GM18507 (cell line): ENCODE measurements at places on chromosomes 2 and 18.

- no peak for DNase-seq
These were observed 26.7 kb upstream of the ASPRV1 start for GRCh38 chr2:69988086-69988635.

GRCh38 chr18:28174181-28174905, 2.6 kb downstream of the CDH2 start:
- no peak for DNase-seq

DNA sequence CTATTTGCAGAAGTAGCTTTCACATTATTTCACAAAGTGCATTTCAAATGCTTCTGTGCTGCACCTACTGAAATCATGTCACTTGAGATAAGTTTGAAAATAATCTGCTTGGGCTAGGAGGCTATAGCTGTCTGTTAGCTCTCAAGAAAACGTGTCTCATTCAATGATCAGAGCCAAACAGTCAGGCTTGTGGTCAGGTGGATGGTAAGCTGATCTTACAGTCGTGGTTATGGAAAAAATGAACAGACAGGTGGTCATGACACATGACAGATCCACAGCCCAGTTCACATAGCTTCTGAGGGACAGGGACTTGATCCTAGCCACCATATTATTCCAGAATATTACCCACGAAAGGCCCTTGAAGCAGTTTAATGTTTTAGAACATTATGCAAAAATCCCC, 26.5 kb upstream of the RFX8 start:
- no peak for DNase-seq

- no peak for DNase-seq
These were observed 124.3 kb downstream of the ICOS start for GRCh38 chr2:204060841-204061240.

- DNase-seq = no peak
These were observed 31.9 kb downstream of the BMP10 start for GRCh38 chr2:68839260-68839833.

- DNase-seq = no peak
These were observed 174.9 kb downstream of the NR4A2 start for GRCh38 chr2:156157670-156158069.

GRCh38 chr18:25240420-25240770, 111.6 kb downstream of the ZNF521 start:
- DNase-seq = no peak

GRCh38 chr18:67411116-67411515, 105.4 kb downstream of the DSEL start:
- DNase-seq = no peak

DNA sequence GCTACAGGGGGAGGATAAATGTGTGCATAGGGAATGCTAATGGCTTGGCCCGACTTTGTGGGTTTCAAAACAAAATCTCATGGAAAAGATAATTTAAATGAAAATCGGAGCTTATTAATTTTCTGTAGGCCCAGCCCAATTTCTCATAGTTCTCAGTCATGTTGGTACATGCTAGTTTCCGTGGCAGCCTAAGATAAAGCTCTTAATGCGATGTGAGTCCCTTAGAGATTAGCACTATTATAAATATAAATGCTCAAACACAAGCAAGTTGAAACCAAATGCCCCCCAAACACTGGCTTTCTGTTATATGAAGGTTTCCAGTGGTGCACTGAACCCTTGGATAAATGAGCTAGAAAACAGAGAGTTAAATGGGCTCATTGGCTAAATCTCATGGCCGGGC, 168.0 kb downstream of the BCL2 start:
- DNase-seq = no peak

- DNase-seq = no peak
These were observed 369.3 kb downstream of the NBAS start for GRCh38 chr2:15191789-15192188.

DNA sequence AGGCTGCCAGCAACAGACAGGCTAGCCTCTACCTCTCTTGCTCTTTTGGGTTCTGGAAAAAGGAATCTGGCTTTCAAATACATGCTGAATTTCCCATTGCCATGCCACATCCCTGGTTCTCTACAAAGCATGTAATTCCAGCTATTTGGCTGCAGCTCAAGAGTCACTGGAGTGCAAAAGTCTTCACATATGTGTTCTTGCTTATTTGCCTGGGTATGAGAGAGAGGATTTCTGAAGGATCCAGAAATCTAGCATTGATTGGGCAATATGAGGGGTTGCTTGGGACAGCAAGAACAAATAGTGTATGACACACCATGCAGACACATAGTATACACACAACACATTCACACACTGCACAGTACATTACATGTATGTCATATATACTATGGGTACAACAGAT, 30.7 kb upstream of the LGALSL start:
- DNase-seq = no peak

DNA sequence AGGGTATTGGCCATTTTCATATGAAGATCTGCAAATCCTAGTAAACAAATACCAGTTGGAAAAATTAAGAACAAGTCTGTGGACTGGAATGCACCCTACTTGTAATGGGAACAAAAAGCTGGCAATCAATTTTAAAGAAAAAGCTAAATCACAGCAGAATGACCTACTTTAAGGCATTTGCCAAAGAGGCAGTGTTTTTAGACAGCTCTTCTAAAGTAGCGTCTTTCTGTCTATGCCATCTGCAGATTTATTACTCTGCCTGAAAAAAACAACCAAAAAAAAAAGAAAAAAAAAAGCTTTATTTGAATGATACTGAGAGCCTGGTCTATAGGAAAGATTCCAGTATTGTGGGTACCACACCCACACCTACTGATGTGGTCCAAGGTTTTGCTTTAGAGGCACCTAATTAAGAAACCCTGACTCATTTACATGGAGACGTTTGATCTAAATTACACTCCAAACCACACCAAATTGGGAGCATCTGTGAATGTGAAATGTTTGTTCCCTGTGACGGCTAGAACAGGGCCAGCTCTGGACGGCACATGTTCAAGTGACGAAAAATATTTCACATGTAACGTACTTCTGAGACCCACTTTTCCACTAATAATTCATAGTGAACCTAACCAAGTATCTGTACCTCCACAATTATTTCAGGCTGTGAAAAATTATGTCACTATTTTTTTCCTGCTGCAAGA, 597.1 kb downstream of the ARHGAP15 start:
- DNase-seq = no peak

- no peak for DNase-seq
These were observed at the start of gene HOXD1 for GRCh38 chr2:176187899-176188773. Gene HOXD1 (plus strand): TSS chr2:176188668. CDS start chr2:176188802, 134 bp downstream.

DNA sequence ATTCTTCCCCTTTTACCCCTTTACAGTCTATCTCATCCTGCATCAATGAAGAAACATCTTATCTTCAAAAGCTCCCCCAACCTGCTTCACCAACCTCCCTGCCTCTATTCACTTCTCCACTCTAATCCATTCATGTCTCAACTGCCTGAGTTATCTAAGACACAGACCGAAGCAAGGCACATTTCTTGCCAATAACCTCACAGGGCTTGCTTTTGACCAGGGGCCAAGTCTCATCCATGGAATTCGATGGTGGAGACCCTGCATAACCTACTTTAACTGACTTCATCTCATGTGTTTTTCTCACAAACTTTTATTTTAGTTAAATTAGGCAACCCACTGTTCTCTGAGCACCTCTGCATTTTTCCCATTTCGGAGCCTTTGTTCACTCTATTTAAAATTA, 69.7 kb downstream of the MYCN start:
- DNase-seq = no peak

DNA sequence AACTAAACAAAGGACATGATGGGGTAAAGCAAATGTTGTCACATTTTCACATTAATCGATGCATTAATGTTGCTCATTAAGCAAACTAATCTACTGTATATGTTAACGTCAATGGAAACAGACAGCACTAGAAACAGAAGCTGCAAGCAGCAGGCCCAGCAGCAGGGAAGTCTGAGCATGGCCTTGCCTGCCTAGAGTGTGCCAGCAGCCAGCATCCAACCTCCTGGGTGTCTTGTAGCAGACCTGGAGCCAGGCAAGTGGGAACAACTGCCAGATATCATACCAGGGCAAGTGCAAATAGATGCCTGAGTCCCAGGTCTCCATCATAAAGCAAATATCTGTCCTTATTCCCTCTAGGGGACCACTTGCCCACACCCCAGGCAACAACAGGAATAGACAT, 319.0 kb downstream of the LRRTM1 start:
- DNase-seq = no peak

- no peak for DNase-seq
These were observed 41.2 kb downstream of the CYRIA start for GRCh38 chr2:16624436-16624780.

- DNase-seq = peak; percentile 84
These were observed 10.3 kb downstream of the PTPRN start for GRCh38 chr2:219298759-219299371.

- DNase-seq = no peak
These were observed 154.2 kb upstream of the ZNF236 start for GRCh38 chr18:76668119-76668518.

DNA sequence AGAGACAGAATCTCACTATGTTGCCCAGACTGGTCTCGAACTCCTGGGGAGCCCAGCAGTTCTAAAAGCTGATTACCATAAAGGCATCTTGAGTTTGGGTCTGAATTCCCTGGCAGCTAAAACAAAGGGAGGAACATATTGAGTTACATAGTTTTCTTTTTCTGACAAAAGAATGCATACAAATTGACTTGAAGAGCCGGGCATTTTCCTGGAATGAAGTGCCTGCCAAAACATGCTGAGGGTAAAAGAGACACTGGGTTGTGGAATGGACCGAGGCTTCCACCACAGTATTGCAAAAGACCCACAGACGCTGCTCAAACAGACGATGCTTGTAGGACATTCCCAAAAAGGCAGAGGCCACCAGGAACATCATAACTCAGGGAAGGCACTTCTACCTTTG, 35.1 kb upstream of the ROCK2 start:
- no peak for DNase-seq

DNA sequence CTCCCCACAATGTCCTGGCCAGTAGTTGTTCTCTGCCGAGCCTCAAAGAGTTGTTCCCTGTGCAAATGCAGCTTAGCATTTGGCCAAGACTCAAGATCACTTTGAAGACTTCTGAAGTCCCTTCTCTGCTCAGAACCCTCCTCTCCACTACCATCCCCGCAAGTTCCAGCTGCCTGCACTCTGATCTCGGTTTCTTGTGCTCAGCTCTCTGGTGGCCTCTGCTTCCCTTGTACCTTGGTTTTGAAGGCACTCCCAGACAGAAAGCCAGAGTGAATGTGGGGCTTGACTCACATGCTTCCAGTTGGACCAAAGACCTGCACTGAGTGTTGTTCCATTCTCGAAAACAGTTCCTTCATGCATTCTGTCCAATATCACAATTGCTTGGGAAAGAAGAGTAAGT, 28.6 kb downstream of the CRACDL start:
- no peak for DNase-seq

DNA sequence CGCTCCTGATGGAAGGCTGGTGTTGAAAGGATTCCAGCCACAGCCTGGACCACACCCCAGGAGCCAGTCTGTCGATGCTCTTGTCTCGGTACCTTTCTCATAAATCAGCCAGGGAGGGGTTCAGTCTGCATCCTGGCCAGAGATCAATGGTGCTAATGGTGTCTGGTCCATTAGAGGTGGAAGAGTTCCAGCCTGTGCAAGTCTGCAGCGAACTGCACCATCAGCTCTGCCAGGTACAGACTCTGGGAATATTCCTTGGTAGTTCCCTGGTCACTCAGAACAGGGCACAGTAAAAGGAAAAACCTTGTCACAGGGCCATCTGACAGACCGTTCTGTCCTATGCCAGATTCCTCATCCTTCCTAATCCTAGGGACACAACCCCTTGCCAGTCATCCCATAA, 164.3 kb downstream of the MTCL1 start:
- no peak for DNase-seq

DNA sequence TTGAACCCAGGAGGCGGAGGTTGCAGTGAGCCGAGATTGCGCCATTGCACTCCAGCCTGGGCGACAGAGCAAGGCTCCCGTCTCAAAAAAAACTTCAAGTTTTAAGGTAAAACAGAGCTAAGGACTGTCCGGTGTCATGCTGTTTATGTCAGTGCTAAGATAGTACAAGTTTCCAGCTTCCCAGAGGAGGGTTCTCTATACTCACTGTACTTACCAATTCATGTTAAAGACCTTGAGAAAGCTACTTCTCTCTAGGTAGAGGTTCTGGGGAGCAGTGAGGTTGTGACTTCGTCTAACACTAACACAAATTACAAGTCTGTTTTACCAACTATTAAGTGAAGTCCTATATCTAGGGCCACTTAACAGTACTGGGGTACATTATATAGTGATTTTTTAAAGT, 18.8 kb downstream of the METTL21A start:
- no peak for DNase-seq

GRCh38 chr18:9475643-9476591, 604 bp downstream of the RALBP1 start:
- DNase-seq = peak; percentile 55

GRCh38 chr2:75728614-75729419, 18.1 kb upstream of the GCFC2 start:
- DNase-seq = no peak
